ENCODE measurements at places on chromosomes 3 and 15.

- DNase-seq: no peak
Measured at GRCh38 chr3:13300546-13301285, 119.4 kb downstream of the NUP210 start.

GRCh38 chr3:162770551-162770950, 1273.9 kb downstream of the OTOL1 start:
- DNase-seq: no peak

GRCh38 chr3:114827495-114827894, 319.6 kb downstream of the ZBTB20 start:
- peak; percentile 73 for DNase-seq

GRCh38 chr3:197597335-197597734, 41.6 kb upstream of the BDH1 start:
- no peak for DNase-seq

- no peak for DNase-seq
Measured at GRCh38 chr3:178397836-178398235, 138.4 kb upstream of the KCNMB2 start.

DNA sequence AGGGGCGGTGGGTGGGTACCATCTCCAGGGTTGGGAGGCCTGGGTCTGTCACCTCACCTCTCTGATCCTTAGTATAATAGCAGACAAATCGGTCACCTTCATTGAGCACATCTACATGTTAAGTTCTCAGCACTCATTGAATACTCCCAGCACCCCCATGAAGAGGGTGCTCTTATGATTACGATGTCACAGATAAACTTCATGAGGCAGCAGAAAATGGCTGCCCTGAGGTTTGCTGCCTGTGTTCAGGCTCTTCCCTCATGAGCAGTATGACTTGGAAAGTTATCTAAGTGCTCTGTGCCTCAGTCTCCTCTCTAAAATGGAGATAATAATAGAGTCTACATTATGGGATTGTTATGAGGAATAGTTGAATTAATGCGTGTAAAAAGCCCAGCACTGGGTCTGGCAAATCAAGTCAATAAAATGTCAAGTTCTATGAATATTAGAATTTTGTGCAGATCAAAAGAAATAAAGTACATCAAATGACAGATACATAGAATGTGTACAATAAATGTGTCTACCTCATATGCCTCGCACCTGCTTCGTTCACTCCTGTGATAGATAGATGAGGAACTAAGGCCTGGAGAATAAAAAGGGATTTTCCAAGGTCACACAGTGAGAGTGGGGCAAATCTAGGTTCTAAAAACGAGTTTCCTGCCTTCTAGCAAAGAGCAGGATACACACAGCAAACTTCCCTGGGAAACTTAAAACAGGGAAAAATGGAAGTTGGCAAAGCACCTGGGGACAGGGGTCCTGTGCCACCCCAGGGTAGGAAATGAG, 142.2 kb upstream of the MRPS22 start:
- DNase-seq: no peak

DNA sequence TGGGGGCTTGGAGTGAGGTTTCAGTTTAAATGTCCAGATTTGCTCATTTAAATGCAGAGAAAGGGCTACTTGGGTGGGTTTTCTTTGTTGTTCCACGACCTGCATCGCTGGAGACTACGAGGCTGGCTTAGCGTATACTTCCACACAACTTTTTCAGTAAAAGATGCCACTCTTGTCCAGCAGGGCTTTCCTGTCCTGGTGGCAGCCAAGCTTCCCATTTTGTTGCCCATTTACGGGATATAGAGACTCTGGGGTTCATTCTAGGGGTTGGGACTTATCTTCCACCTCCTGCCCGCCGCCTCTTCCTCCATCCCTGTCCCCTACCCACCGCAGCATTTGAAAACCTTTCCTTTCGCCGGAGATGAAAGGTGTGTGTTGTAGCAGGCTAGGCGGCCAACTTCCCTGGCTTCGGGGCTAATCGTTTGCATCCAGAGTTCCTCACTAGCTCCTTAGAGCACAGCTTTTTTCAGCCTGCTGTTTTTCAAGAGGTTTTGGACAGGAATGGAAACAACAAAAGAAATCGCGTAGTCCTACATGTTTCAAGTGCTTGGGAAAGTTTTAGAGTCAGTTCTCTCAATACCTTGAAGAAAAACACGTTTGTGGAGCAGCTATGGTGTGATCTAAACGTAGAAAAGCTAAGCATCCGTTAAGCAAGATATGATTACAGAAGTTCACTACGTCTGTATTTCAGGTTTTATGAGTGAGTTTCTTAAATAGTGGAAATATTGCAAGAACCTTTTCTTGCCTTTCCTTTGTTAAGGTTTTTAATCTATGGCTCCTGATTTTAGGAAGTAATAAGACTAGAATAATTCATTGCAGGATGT, 843 bp downstream of the CHRNA5 start:
- peak; percentile 19 for DNase-seq

DNA sequence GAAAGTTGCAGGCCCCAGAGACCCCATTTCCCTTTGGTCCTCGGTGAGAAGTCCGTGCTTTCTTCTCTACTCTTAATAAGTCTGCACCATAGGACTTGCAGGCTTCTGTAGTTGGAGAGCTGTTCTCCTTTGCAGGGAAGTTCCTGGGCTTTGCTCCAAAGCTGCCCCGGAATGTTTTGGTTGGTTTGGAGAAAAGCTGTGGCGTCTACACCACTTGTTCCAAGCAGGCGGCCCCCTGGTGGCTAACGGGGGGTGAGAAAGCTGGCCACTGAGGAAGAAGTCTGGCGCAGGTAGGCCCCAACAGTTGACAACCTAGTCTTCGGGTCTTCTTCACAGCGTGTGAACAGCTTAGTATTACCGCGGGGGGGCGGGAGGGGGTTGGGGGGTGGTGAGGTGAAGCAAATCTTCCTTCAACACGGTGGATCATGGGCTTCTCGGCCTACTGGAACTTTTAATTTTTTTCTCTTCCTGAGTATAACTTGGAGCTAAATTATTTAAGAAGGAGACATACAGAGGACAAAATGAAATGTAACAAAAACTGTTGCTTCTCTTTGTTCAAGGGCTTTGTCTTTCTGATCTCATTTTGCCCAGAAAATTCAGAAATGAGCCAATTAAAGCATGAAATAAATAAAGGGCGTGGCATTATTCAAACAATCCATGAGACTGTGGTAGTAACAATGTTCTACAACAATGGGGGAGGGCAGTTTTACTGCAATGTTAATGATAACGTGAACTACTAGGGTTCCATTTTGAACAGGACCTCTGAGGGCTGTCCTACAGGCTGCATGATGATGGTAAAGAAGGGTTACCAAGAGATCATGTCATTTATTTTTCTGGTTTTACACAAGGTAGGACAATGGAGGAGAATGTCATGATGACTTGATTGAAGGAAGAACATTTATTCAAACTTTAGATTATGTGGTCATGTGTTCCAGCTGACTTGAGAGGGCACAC, 2.2 kb upstream of the THRB start:
- DNase-seq: no peak

GRCh38 chr15:98150536-98150935, 190.0 kb downstream of the ARRDC4 start:
- no peak for DNase-seq

DNA sequence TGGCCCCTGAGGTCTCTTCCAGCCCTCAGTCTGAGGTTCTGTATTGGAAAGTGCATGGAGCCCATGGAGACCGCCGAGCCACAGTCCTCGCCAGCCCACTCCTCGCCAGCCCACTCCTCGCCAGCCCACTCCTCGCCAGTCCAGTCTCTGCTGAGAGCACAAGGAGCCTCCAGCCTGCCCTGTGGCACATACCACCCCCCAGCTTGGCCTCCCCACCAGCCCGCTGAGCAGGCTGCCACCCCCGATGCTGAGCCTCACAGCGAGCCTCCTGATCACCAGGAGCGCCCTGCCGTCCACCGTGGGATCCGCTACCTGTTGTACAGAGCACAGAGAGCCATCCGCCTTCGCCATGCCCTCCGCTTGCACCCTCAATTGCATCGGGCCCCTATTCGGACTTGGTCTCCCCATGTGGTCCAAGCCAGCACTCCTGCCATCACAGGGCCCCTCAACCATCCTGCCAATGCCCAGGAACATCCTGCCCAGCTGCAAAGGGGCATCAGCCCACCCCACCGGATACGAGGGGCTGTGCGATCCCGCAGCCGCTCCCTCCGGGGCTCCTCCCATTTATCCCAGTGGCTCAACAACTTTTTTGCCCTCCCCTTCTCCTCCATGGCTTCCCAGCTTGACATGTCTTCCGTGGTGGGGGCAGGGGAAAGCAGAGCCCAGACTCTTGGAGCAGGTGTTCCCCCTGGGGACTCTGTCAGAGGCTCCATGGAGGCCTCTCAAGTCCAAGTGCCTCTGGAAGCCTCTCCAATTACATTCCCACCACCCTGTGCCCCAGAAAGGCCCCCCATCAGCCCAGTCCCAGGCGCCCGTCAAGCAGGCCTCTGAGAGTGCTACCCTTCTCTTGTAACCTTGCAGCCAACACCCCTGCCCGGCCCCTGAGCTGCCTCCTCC, 40.9 kb downstream of the PML start:
- no peak for DNase-seq

DNA sequence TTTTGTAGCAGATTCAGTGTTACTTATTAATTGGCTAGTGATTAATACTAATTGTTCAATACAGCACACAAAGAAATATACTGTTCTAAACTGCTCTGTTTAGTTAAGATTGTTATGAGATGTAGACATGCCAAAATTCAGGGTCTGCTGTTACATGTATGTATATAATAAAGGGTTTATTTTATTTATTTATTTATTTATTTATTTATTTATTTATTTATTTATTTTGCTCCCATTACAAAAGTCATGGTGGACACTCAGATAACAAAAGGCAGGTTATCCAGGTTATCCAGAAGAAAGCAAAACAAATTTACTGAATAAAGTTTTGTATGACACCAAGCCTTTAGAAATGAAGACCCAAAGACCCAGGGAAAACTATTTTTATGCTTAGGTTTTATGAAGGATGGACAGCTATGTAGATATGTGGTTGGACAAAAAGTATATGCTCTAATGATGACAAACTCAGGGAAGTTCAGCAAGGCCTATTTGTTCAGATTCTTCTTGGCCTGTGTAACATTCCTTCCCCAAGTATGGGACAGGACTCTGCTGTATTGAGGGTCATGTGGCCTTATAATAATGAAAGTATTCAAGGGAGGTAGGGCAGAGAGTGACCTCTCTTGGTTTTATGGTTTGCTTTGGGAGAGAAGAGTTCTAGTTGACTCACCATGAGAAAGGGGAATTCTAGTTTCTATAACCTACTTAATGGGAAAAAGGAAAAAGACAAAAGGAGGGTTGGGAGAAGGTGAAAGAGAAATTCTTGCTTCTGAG, 1056.8 kb downstream of the ROBO2 start:
- no peak for DNase-seq

DNA sequence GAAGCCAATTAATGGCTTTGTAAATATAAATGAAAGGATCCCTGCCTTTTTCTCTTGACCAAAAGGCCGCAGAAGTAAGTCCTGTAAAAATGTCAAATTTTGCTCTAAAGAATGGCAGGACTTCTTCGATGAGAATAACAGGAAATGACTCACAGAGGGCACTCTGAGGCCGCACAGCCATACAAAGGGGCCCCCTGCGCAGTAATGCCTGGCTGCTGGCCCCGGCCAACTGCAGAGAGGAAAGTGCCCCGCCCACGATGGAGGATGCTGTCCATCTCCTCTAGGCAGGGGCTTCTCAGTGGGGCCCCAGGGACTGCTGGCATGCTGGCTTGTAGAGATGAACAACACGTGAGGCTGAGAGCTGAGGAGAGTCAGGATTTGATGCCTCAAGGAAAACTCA, 18.1 kb upstream of the SCN10A start:
- DNase-seq: no peak

- peak; percentile 41 for DNase-seq
Measured at GRCh38 chr3:183980403-183980802, 37.3 kb downstream of the ABCC5 start.

GRCh38 chr3:37526511-37526910, 335.2 kb upstream of the CTDSPL start:
- no peak for DNase-seq

DNA sequence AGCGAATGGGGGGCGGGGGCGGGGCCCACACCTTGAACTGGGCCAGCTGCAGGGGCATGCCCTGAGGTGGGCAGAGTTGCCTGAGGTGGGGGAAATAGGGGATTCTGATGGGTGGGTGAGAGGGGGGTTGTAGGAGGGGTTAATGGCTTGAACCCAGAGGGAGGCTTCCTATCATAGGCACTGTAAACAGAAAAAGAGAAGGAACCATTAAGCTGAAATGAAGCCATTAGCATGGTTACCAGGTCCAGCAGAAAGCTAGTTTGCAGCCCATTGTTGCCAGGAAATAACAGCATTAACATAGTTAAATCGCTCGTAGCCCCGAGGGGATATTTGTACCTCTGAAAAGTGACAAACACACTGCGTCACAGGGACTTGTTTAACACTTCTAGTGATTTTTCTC, 29.0 kb downstream of the ETV5 start:
- no peak for DNase-seq

GRCh38 chr3:191301017-191301416, 28.2 kb upstream of the CCDC50 start:
- no peak for DNase-seq

GRCh38 chr3:14472471-14473351, 67.4 kb downstream of the GRIP2 start:
- DNase-seq: no peak

GRCh38 chr3:187960820-187961219, 193.1 kb upstream of the LPP start:
- no peak for DNase-seq

- DNase-seq: no peak
Measured at GRCh38 chr15:74725845-74726773, 781 bp upstream of the CYP1A1 start.

GRCh38 chr3:180782195-180782984, 103.1 kb upstream of the CCDC39 start:
- DNase-seq: no peak

DNA sequence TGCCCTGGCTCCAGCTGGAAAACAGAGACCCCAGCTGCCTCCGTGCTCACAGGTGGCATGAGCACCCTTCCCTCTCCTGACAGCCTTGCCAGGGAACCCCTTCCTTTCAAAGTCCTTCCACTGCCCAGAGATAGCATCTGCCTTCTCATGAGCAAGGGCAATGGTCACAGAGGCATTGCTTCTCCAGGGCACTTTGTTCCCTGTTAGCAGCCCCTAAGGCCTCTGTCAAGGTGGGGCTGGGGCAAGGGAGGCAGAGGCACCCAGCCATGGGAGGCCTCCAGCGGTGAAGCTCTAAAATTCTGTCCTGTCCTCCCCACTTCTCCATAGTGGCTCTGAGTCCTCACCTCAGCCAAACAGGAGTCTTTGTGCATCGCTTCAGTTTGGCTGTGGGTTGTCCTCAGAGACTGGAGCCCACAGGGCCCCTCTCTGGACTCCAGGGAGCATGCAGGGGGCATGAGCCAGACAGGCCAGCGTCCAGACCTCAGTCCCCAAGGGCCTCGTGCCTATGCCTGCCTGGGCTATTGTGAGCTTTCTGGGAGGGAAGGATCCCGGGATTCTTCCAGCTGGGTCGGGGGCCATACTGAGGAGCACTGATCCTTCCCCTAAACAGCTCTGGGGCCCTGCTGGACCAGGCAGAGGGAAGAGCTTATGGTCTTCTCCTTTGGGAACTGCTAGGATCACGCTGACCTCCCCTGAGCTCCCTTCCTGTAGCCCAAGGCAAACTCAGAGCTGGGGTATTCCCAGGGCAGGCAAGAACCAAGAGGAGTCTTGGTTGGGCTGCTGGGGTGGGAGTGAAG, 106.6 kb downstream of the DNAJB8 start:
- DNase-seq: no peak

Measured in NCI-H1694 treated with DMSO at 0.1 percent for 48 hours (cell line).